ENCODE measurements at places on chromosomes 7 and 10.

- DNase-seq = no peak
Measured at GRCh38 chr7:47202146-47202783, 379.6 kb downstream of the TNS3 start.

DNA sequence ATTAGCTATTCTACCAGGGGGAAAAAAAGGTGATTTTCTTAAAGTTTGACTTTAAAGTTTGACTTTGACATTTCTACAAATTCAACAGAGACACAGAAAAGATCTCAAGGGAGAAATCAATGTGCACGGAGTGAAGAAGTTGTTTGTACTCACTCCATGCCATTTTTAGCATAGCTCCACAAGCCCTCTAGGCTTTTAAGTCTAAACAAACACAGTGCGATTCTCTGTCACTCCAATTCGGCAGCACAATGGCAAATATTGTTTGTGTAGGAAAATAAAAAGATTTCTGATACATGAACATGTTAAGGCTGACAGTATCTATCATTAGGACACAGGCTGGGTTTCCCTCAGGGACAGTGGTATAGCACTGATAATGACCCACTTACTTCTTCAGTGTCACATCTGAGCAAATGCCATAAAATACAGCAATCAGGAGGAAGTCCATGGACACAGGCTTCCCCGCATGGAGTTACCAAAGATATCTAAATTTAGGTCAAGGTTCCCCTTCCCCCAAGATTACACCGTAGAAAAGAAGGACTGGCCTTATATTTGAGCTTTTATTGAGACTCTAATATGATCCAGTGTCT is 28.0 kb downstream of the GSAP start:
- DNase-seq = no peak

DNA sequence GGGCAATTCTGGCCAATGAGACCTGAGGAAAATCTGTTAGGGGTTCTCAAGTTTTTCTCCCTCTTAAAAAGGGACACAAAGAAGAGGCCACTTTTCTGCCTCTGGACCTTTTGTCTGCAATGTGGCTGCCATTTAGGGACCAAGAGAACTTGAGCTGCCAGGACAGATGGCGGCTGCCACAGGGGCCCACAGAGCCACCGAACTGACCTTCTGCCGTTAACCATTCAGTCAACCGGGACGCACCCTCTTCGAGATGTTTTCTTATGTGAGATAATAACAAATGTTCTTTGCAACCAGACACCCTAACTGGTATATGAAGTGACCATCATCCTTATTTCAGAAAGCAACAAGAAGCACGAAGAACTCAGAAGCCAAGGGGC is 29.2 kb downstream of the GSDME start:
- no peak for DNase-seq

DNA sequence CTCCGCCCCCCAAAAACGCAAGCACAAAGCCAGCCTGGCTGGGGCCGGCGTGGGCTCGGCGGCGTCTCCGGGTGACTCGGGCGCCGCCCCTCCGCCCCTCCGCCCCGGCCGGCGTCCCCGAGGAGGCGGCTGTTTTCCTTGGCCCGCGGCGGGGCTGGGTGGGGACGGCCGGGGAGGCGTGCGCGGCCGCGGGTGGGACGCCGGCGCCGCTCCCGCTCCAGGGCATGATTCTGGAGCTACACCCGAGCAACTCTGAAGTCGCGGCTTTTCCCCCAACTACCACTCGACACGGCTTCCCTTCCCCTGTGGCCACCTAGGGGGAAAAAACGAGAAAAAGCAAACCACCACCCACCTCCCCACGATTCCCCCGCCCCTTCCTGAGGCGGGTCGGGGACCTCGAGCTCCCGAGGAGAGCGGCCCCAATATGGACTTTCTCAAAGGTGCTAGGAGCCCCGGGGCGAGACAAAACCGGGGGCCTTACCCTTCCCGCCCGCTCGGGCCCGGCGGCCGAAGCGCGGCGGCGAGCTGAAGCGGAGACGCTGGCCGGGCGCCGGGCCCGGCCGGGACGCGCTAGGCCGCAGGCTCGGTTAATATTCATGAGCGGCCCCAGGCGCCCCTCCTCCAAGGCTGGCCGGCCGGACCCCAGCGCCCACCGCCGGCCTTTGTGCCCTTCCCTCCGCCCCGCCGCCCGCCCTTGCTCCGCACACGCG is 856 bp downstream of the ARHGAP21 start:
- peak; percentile 6 for DNase-seq

GRCh38 chr10:132420981-132421846 is 24.2 kb downstream of the PWWP2B start:
- no peak for DNase-seq

GRCh38 chr10:28619455-28619854 is 57.9 kb upstream of the BAMBI start:
- no peak for DNase-seq

DNA sequence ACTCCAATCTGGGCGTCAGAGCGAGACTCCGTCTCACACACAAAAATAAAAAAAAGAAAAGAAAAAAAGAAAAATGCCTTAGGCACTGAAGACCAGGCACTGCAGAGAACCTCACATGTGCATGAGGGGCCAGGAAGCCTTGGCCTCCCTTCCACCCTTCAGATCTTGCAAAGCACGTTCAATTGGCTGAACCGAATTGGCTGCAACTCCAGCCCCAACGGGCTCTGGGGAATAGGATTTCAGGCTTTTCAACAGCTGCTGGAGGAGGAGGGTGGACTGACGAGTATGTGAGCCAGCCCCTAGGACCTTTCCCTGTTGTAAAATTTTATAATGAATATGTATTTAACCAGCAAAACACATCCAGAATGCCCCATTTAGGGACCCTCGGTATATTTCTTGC is 16.7 kb downstream of the TMEM120A start:
- DNase-seq = no peak

DNA sequence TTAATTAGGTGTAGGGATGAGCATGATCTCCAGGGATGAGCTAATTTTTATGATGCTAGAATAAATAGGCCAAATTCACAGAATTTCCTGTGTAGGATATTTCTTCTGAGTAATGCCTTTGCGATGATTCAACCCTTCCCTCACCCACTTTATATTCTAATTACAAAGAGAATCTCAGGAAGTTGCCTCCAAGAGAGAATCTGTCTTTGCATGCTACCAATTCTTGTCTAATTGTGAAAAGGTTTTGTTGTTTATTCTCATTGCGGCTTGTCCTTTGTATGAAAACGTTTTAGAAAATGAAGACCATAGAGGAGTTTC is 6.3 kb downstream of the C7orf57 start:
- DNase-seq = no peak

GRCh38 chr10:123583639-123584418 is 82.3 kb upstream of the GPR26 start:
- DNase-seq = no peak

DNA sequence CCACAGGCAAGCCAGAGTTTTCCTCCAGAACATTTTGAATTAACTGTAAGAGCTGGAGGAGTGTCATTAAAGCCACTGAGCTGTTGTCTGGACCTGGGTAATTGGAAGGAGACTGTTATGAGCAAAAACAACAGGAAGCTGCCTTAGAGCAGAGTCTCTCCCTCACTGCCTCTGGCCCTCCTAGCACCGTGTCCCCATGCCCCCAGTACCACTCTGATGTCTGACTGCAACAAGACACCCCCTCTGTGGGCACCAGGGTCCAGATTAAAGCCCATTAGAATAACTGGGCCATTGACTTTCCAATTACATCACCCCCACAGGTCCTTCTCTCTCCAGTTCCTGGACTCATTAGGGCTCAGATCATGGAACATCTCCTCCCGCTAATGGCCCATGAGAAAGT is 216.3 kb downstream of the USP6NL start:
- DNase-seq = no peak

GRCh38 chr7:126937171-126937570 is 315.6 kb downstream of the GRM8 start:
- no peak for DNase-seq

Data from activated CD4-positive, CD25-positive, alpha-beta regulatory T cell treated with anti-CD3 and anti-CD28 coated beads, Interleukin-2, amount 50 U/mL, for 16 hours (primary cell).